Right lung (tissue), 10 donors: ENCODE measurements at places on chromosomes 5 and 9. TPM values are rescaled to one million over a fixed set of nuclear protein-coding genes. Genes with fewer than 3 reads are reported as not detected.

The RGS7BP gene
- 20.8 TPM for polyA plus RNA-seq

The SAXO1 gene
- polyA plus RNA-seq, result 0.22 TPM

The DNAJB5 gene
- polyA plus RNA-seq, result 12.2 TPM

- DNase-seq, result peak; percentile 36
Measured at GRCh38 chr5:176573564-176574296, 24.6 kb downstream of the CDHR2 start.

GRCh38 chr9:83234541-83234940 is 171.6 kb upstream of the RASEF start:
- no peak for DNase-seq

DNA sequence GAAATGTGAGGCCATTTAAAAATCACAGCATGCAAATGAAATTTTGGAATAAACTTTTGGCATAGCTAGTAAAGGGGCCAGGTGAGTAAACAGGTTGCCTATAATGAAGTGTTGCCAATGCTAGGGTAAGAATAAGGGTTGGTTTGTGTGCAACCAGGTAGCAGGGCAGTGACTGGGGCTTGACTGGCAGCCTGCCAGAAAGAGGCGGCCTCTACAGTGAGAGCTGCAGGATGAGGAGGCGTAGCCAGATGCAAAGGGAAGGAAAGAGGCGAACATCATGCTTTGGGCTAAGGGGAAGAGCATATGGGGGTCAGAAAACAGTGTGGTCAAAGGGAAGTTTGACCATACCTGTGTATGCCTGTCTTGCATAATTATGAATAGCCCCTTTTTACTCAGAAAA is 70.6 kb downstream of the MAST4 start:
- DNase-seq, result no peak
